ENCODE measurements at places on chromosomes 4 and X.
A peak's percentile ranks its signal among the peaks of the same experiment; 100 is the strongest.

DNA sequence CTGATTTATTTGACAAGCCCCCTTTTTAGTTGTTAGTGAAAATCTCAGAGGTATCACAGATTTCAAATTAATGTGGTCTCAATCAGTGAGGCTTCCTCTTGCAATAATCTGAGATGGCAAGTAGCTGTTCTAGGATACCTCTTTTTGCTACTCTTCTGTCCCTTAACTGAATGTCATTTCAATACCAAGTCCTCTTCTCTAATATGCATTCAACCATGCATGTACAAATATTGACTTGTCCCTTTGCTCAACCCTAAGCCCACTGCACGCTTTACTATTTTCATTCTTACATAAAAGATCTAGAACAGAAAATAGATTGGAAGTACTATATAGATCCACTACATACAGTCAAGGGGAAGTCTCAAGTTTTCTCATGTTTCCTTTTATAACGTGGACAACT is 164.2 kb downstream of the CBR4 start:
- no peak for DNase-seq

DNA sequence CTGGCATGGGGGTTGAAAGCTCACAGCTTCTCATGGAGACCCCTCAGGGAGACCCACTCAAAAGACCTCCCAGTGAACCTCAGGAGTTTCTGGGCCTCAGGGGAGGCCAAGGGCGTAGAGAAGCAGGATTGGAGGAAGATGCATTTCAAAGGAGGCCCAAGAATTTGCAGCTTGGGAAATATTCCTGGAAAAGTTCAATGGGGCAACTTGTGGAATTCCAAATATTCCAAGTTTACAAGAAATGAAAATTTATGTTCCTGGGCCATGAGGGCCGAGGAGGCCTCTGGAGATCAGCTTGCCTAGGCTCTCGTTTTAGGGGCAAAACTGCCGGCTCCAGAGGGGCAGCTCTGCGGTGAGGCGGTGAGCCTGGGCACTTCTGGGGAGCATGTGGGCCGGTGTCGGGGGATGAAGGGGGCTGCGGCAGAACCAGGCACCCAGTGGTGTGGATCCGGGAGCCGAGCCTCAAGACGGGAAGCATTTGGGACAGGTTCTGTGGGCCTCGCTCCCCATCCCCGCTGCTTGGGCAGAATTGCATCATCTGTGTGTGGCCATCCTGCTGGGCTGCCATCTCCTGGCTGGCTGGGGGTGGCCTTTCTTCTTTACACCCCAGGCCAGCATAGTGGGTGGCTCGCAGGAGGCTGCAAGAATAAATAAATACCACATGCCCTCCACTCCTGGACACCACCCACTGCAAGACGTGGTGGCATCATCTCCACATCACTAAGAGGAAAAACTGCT is 54.6 kb upstream of the GPR78 start:
- DNase-seq = no peak

DNA sequence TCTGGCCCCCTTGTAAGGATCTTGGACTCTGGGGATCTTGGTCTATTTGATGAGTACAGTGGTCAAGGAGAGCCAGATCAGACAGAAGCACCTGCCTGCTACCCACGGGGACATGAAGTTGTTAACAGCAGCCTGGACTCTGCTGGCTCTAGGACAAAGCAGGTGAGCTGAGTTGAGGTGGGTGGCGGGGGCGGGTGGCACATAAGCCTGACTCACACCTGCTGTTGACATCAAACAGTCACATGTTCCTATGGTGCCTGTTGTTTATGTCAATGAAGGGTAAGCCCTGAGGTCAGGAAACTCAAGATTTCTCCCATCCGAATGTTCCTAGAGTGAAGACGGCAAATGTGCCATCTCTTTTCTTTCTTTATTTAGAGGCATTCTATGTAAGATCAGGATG is 50.1 kb upstream of the CLNK start:
- no peak for DNase-seq

- no peak for DNase-seq
These were observed 49.8 kb upstream of the PRSS48 start for GRCh38 chr4:151227172-151227571.

DNA sequence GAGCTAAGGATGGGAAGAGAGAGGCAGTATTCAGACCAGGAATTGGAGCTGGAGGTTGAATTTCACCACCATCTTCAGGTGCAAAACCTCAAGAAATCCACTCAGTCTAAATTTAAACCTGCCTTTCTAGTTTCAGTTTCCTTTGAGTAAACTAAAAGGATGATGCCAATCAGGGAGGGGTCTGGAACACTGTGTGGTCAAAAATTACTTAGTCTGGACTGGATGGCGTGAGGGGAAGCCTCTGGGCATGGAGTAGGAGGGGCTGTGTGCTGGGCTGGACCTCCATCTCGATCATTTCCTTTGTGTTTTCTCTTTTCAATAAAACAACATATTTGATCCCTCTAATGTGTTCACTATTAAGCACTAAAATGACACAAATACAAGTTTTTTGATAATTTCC is 120.1 kb downstream of the GC start:
- DNase-seq = no peak

DNA sequence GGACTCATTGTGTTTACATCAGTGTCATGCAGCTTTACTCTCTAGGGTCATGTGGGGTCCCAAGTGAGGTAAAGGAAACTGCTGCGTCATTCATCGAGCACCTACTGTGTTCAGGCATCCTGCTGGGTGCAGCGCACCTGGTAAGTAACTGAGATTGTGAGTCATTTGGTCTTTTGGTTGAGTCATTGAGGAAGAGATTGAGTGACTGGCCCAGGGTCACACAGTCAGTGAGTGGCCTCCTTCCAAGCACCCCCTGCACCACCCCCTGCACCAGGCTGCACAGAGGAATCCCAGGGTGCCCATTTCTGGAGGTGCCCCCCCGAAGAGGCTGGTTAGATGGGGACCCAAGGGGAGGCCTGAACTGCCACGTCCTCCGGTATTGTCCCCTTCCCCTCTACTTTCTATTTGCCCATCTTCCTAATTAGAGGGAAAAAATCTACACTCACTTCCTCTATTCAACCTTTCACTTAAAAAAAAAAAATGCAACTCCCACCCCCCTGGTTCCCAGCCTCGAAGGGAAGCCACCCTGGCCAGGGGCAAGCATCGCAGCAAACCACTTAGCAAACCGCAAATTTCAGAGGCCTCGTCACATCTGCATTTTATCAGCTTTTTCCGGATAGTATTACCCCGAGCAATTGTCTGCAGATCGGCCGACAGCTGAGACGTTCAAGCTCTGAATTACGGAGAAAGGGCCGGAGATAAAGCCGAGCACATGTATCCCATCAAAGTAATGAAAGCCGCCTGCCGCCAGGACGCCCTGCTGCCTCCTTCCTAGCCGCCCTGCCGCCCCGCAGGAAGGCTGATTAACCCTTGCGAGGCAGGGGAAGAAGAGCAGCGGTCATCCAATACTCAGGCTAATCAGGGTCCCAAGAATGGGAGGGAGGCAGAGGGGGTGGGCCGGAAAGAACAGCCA is 96.3 kb upstream of the MSX1 start:
- DNase-seq = no peak

- DNase-seq = no peak
These were observed 47.6 kb downstream of the CBLL2 start for GRCh38 chrX:22320236-22320873.

DNA sequence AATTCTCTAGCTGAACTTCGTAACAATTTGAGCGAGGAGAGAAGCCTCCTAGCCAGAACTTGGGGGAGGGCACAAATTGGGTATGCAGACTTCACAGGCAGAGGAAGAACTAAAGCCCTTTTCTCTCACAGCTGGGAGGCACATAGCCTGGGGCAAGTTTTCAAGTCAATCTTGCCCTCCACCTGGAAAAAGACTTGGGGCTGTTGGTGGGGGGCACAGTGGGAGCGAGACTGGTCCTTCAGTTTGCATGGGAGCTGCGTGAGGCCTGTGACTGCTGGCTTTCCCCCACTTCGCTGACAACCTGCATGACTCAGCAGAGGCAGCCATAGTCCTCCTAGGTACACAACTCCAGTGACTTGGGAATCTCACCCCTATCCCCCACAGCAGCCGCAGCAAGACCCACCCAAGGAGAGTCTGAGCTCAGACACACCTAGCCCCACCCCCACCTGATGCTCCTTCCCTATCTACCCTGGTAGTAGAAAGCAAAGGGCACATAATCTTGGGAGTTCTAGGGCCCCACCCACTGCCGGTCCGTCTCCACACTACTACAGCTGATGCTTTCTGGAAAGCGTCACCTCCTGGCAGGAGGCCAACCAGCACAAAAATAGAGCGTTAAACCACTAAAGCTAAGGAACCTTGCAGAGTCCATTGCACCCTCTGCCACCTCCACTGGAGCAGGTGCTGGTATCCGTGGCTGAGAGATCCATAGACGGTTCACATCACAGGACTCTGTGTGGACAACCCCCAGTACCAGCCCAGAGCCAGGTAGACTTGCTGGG is 160.8 kb downstream of the CBLL2 start:
- no peak for DNase-seq

DNA sequence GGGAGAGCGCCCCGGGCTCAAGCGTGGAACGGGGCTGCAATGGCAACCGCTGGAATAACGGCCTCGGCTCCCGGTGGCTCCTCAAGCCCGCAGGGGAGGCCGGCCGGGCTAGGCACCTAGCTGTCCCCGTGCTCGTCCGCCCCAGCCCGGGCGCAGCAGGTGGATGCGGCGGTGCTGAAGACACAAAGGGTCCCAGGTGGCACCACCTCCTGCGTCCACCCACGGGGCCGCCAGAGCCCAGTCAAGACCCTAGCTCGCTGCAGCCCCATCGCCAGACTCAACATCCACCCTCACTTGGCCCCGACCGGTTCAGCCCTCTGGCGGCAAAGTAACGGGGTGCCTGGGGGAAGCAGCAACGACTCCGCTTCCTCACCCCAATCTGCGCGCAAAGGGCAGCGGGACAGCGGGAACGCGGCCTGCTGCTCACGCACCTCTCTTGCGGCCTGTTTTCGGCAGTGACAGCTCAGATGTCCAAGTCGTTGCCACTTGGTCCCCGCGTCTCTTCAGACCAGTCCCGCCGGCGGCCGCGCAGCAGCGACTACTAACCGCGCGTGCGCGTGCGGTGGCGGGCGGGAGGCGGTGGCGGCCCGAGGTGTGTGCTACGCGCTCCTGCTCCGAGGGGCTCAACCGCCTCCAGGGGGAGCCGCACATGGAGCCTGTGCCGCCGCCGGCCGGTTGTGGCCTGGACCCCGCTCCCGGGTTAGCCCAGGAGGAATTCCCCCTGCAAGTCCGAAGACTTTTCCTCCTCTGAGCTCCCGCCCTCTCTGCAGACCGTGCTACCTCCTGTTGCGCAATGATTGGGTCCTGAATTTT is at the start of gene CLGN:
CLGN (minus strand) TSS at position 543 of the 813 bp plus-strand sequence. CDS start 14,570 bp downstream, outside the sequence.
- DNase-seq = peak; percentile 1

- no peak for DNase-seq
These were observed 10.8 kb upstream of the HERC5 start for GRCh38 chr4:88446124-88446523.

GRCh38 chr4:145154573-145154972 is 25.8 kb downstream of the OTUD4 start:
- no peak for DNase-seq

DNA sequence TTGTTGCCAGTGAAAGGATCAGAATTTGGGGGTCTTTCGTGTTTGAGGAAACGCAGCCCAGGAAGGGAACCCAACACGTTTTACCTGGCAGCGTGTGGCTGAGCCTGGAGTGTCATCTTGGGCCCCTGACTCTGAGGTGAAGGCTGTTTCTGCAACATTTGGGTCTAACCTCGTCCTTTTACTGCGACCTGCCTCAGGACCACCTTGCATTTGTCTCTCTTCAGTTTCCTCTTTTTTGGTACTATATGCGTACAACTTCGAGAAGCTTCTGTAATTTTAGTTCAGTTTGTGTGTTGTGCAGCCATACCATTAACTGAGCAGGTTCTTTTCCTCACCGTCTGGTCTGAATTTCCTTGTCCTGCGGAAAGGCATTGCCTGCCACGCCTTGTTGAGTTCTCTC is 61.5 kb downstream of the TMEM131L start:
- DNase-seq = no peak

GRCh38 chr4:95107004-95107403 is 349.2 kb downstream of the BMPR1B start:
- no peak for DNase-seq

DNA sequence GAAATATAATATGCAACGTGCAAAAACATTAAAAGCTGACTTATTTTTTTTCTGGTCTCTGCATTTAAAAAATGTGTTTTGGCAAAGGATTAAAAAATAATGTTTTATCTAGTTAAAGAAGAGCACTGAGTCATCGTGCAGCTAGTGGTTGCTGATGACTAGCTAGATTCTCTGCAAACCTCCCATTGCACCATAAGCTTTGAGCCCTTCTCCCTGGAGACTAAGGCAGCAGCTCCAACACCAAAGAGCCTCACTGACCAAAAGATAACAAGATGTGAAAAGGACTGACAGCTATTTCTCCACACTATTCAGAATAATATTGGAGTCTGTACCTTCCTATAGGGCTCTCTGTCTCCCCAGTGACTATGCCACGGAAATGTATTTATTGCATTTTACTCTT is 424.3 kb downstream of the SLITRK2 start:
- DNase-seq = no peak

- DNase-seq = no peak
These were observed 12.4 kb upstream of the SH3RF1 start for GRCh38 chr4:169283114-169283509.

DNA sequence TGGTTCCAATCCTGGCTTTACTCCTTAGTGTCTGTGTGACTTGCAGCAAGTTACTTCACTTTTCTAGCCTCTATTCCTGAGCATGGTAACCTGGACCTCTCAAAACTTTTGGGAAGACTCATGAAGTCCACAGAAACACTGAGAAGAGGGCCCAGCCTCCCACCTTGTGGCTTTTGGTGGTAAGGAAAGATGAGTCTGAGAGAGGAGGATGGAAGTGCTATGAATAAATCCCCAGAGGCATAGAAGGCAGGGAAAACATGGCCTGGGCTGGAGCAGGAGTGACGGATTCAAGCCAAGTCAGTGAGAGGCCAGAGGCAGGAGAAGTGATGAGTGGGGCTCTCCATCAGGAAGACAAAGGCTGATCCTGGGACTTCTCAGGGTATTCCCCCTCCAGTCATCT is 10.9 kb upstream of the MAGEA4 start:
- no peak for DNase-seq

GRCh38 chr4:7854697-7855370 is 84.8 kb downstream of the AFAP1 start:
- DNase-seq = peak; percentile 63

DNA sequence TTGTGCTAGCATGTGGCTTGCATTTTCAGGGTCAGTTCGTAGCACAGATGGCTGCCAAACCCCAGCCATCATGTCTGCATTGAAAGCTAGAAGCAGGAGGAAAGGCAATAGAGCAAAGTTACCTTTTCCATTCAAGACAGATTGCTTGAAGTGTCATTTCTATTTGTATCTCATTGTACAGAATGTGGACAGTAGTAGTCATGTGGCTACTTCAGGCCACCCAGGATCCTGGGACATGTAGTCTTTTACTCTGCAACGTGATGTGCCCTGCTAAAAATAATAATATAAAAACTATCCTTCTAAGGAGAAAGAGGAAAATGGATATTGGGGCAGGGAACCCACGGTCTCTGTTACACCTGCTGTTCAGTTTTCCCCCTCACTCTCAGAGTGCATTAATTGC is 118.4 kb downstream of the RAPGEF2 start:
- no peak for DNase-seq

DNA sequence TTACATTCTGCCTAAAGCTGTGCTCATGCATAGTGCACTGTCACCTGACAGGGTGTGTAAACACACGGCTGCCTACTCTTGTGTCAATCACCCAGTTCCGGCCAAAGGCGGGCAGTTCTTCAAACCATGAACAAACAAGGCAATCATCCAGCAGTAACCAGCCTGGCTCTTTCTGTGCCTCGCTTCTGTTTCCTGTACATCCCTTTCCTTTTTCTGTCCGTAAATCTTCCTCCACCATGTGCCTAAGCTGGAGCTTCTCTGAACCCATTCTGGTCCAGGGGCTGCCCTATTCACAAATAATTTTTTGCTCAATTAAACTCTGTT is 60.8 kb upstream of the CBR4 start:
- DNase-seq = no peak

Data from T follicular helper cell (primary cell).